ENCODE measurements at places on chromosomes 13 and 19. TPM values are rescaled to one million over a fixed set of nuclear protein-coding genes. Genes with fewer than 3 reads are reported as not detected.

GRCh38 chr13:44412346-44412935 is 38.8 kb downstream of the SERP2 start:
- DNase-seq: no peak

DNA sequence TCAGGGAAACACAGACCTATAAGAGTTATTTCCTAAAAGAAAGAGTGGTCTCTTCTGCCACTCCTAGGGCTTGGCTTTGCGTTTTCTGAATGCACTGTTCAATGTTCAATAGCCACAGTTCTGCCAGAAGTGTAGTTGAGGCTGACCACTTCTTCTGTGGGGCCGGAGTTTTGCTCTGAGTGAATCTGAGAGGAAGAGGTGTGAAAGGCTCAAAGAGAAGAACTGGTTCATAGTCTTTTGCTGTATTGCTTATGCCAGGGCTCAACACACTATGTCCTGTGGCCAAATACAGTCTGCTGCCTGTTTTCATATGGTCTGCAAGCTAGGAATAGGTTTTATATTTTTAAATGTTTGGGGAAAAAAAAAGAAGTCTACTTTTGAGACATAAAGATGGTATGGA is 128.2 kb downstream of the STOML3 start:
- DNase-seq: no peak

The MISP3 gene
- 0.72 TPM for total RNA-seq

GRCh38 chr13:112452380-112453206 is 76.4 kb downstream of the SPACA7 start:
- DNase-seq: no peak

DNA sequence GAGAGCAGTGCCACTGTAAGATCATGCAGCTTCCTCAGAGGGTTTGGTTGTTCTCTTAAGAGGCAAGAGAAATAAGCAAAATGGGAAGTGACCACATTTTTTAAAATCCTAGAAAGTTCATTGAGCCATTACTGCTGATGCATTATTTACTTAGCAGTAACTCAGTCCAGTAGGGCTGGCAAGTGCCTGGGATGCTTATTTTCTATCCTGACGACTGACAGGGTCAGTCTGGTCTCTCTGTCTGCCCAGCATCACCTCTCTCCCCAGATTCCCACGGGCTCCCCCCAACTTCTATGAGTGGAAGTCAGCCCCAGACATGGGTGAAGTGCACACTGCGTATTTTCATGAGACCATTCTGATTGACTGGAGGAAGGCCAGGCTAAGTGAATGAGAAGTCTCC is 10.4 kb downstream of the SHISA2 start:
- DNase-seq: no peak

The SPRED3 gene
- 9.7 TPM for total RNA-seq

DNA sequence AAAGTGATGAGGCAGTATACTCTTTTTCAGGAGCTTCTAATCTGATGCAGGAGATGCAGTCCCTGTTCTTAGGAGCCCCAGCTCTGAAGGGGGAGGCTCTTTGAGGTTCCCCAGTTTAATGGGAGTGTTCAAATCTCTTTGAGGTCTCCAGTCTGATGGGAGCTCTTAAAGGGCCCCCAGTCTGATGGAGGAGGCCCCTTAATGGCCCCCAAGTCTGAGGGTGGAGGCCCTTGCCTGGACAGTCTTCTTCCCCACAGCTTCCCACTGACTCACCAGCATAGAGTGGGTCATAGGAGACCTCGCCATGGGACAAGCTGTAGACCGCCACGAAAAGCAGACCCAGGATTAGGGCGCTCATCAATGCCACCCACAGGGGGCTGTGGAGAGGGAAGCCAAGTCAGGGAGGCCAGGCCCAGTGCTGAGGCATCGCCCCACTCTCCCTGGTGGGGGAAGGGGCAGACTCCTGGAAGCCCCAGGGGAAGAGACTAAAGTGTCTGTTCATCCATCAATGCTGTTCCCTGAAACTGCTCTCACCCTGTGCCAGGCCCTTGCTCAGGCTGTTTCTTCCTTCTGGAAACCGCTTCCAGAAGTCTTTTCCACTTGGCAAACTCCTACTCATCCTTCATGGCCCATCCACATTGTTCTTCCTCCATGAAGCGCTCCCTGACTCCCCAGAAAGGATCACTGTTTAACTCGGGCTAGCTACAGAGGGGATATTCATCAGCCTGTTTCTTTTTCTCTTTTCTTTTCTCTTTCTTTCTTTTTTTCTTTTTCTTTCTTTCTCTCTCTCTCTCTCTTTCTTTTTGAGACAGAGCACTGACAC is 2.1 kb downstream of the TM6SF2 start:
- no peak for DNase-seq

DNA sequence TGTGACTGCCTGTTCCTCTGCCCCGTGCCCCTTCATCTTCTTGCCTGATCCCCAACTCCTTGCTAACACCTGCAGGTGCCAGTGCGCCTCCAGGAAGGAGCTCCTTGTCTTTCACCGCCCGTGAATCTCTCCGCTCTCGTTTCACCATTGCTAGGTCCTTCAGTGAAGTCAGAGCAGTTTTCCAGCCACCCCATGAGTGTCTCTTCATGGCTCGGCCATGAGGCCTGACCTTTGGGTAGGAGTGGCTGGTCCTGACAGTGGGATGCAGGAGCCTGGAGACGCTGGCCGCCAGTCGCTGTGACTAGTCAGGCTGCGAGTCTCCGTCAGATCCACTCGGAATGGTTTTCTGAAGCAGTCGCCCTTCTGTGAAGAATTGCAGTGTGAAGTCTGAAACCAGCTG is 43.8 kb downstream of the ING1 start:
- no peak for DNase-seq

DNA sequence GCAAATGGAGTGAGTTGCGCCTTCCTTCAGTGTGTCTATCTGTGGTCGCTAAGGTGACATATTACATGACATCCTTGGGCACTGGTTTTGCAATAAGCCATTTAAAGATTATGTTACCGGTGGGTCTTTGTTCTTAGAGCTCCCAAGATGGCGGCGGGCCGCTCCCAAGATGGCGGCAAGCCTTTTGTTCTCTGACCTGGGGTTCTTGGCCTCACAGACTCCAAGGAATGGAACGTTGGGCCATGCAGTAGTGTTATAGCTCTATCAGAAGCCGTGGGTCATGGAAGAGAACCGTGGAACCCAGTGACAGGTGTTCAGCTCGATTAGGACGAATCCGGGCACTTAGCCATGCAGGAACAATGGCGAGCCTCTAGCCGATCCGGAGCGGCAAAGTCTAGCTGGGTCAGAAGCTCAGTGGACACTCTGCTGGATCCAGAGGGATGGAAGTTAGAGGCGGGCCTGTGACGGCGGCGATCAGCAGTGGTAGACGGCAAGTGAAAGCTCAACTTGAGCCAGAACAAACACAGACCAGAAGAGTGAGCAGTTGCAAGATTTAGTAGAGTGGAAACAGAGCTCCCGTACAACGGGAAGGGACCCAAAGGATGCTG is 188.6 kb downstream of the TEX29 start:
- no peak for DNase-seq

DNA sequence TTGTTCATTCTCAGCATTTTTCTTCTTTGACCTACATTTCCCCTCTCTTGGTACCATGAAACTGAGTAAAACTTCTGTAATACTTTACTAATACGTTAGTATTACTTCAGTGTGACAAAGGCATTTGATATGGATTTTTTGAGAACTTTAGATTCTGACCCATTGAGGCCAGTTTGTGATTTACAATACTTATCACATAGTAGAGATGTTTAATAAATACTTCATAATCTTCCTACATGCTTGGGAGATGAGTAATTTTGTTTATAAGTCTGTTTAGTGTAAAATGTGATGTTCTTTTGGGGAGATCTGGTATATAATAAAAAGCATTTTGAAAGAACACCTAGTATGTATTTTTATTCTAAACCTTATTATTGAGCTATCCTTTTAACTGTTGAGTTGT is 29.7 kb downstream of the GTF2F2 start:
- no peak for DNase-seq

DNA sequence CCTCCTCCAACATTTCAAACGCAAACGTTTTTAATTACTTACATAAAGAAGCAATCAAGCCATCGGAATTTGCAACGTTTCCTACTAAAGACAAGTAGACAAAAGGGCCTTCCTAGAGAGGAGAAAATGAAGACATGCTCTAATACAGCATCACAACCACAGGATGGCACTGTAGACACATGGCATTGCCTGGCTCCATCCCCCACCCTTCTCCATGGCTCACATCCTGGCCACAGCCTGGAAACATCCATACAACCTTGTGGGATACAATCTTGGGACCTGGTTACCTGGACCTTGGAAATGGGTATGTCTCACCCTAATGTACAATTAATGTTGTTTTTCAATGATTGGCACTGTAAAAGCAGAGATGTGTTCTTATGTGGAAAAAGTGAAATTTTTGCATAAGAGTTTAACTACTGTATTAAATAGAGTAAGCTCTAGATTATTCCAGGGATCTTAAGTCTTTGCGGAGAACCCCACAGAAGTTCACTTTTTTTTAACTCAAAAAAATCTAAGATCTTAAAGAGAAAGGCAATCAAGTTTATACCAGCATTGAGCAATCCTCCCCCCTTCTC is 21.5 kb downstream of the EBPL start:
- DNase-seq: peak; percentile 84

The ZNF548 gene
- 20.4 TPM for total RNA-seq

- DNase-seq: no peak
Observed at GRCh38 chr13:25674371-25674770, 302.6 kb downstream of the ATP8A2 start.

- peak; percentile 94 for DNase-seq
Observed at GRCh38 chr19:16446724-16447368, 24.9 kb downstream of the EPS15L1 start.

- DNase-seq: no peak
Observed at GRCh38 chr13:20832861-20833260, 59.1 kb upstream of the EEF1AKMT1 start.

DNA sequence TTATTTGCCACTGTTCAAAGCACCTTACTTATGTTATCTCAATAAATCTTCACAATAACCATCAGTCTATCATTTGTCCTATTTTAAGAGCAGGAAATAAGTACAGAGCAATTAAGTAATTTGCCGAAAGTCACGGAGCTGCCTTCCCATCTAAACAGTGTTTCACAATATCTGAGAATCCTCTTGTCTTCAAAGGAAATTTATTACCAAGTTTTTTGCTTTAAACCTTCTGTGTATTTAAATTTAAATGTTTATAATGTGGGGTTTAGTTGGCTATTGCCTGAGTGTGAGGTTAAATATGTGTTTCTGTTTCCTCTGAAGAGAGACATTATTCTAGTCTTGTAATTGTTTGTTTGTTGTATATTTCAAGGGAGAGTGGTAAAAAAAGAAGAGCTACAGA is 633.1 kb downstream of the EFNB2 start:
- no peak for DNase-seq

DNA sequence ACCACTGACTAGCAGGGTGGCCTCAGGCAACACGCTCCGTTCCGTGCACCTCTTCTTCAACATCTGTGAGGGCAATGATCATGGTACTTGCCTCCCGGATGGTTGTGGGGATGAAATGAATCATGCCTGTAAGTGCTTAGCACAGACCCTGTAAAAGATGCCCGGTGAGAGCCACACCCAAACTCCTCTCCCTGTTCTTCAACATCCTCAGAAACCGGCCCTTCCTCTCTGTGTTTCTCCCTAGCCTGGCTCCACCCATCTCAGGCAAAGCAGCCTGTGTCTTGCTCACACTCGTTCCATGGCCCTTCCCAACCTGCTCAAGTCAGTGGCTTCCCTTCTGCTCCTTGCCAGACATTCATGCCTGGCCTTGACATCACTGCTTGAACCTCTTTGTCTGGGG is 5.8 kb upstream of the DMKN start:
- DNase-seq: peak; percentile 48

The SIGLEC14 gene
- not detected for total RNA-seq

The ZNF382 gene
- total RNA-seq: 4.6 TPM

The KIR2DL1 gene
- not detected for total RNA-seq

GRCh38 chr13:27018882-27019281 is 152.7 kb downstream of the USP12 start:
- no peak for DNase-seq

Data from fibroblast of the aortic adventitia (primary cell).